ENCODE measurements at places on chromosomes 6 and 20.

DNA sequence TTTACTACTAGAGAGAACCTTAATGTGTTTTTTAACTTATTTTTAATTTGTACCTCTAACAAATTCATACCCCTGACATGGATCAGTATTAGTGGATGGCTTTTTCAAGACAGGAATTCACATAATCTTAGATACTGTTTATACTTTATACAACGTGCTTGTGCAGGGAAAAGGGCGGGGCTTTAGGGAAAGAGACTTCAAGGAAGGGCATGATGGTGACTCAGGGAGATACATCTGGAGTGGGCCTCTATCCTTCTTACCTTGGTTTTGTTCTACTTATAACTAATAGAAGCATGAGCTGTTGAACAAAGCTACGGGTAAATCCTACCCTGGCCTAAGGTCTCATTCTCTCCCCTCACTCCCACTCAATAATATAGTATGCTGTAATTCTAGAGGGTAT lies 160.8 kb downstream of the C6orf58 start:
- DNase-seq: no peak

DNA sequence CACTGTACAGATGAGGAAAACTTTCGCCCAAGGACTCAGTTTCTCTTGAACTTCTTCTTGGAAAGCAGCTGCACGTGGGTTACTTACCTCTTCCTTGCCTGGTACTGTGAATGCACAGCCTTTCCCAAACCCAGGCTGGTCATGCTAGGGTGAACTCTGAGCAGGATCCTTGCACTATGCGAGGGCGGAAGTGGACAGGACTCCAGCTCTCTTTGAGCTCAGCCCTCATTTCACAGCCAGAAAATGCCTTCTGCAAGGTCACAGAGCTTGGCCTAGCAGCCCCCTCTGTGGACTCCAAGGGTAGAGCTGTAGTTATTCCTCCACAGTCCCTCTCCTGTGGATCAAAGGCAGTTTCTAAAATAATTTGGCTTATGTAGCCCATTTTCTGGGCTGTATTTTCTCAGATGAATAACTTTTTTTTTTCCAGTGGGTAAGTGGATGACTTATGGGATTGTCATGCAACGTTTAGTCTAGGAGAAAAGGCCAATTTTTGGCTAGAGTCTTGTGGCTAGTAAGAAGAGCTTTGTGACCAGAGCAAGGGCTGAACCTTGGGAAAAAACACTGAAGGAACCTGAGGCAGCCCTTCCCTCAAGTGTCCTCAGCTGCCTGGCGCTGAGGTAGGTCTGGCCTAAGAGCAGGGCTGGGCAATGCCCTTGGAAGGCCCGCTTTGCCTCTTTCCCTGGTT lies 172.7 kb downstream of the SCP2D1 start:
- DNase-seq: no peak

DNA sequence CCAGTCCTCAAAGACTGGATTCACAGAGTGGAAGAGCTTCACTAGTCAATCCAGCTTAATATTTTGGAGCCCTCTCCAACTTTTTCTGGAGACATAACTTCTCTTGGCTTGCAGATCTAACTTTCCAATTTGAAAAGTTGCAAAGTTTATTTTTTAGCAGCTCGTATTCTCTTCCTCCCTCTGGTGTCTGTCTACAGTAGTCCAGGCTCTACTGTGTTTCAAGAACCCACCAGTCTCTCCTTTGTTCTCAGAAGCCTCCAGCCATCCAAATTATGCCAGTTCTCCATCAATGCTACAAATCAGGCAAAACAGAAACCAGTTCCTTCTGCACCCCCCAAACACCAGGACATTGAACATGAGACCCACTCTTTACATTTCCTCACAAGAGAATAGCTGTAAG lies 376.1 kb upstream of the OPRM1 start:
- DNase-seq: no peak

DNA sequence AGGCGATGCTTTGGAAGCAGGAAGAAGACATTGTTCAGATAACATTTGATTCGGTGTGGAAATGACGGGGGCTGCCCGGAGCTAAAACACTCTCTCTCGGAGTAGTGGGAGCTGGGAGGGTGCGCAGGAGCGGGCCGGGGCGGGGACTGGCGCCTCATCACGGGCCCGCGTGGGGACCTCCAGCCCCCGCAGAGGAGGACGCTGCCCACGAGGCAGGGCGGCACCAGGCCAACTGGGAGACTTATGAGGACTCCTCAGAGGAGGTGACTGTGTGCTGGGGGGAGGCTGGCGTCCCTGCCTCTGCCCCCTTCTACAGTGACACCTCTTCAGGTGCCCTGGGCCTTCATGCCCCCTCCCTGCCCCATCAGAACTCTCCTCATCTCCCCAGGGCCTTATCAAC lies 15.2 kb downstream of the DDO start:
- DNase-seq: no peak

- peak; percentile 6 for DNase-seq
Measured at GRCh38 chr6:84546427-84546914, 217.9 kb downstream of the TBX18 start.

GRCh38 chr6:18126121-18126520 lies 3.6 kb upstream of the NHLRC1 start:
- no peak for DNase-seq

GRCh38 chr6:27688014-27688586 lies 215.2 kb upstream of the ZNF184 start:
- DNase-seq: no peak

- no peak for DNase-seq
Measured at GRCh38 chr6:43445576-43445975, 9.8 kb downstream of the DLK2 start.

GRCh38 chr6:132085731-132086130 lies 134.6 kb upstream of the CCN2 start:
- no peak for DNase-seq

- DNase-seq: no peak
Measured at GRCh38 chr6:88059191-88059590, 11.6 kb downstream of the SPACA1 start.

- DNase-seq: no peak
Measured at GRCh38 chr20:59577037-59577808, 27.1 kb upstream of the PHACTR3 start.

- DNase-seq: no peak
Measured at GRCh38 chr20:62528983-62529891, 53.4 kb upstream of the GATA5 start.

- no peak for DNase-seq
Measured at GRCh38 chr6:14072084-14072483, 45.5 kb upstream of the CD83 start.

DNA sequence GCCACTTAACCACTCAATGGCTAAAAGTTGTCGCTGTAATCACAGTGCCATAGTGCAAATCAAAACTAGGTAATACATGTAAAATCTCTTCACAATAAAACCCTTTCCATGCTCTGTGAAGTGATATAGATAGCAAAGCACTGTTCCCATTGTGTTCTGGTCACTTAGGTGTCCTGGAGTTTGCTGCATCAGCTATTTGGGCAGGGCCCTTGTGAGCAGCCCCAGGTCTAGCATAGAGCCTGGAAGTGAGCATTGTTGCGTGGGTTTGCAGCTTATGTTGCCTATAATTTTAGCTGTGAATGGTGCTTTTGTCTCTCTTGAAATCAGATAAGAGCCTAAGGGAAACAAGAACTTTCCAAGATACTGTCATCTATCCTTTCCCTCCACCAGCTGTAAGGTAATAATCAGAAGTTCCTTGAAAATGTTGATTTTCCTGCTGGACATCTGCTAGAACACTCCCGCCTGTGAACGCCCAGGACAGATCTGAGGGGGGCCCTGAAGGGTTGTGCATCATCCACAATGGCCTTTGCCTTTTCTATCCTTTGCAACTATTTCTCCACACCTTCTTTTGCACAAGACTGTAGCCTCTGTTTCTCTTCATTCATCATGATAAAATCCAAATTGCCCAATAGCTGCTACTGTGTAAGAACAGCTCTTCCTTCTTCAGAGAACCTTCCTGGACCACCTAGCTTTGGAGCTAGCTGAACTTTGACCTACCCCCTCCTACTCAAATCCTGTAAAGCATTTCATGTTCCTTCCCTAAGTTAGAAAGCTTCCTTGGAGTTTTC lies 57.0 kb downstream of the TNFAIP3 start:
- no peak for DNase-seq
